ENCODE measurements at places on chromosomes 3 and 15.

DNA sequence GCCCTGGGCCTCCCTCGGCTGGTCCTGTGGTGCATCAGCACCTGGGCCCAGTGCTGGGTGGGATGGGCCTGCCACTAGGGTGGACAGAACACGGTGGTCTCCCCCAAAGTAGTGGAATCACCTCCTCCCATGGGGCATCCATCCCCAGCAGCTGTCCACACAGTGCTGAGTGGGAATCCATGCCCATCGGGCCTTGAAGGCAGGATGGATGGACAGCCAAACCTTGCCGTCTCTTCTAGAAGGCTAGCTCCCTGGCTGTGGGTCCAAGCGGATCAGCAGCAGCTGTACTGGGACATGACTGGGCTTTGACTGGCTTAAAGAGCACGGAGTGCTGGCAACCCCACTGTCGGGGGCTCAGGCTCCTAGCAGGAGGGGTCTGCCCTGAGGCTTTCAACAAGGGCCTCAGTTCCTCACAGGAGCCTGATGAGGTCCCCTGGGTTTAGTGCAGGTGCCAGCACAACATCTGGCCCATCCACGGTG, 123.9 kb downstream of the DNAJB8 start:
- DNase-seq, result no peak

DNA sequence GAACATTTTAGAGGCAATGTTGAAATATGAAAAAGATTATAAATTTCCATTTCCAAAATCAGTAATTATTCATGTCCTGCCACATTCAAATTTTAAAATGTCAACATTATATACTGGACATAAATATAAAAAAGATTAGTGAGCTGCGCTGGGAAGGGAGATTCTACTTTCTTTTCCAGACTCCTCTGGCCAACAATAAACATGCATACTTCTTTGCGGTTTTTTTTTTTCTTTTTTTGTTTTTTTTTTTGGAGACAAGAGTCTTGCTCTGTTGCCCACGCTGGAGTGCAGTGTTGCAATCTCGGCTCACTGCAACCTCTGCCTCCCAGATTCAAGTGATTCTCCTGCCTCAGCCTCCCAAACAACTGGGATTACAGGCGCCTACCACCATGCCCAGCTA, 105.5 kb downstream of the ADAM10 start:
- no peak for DNase-seq

DNA sequence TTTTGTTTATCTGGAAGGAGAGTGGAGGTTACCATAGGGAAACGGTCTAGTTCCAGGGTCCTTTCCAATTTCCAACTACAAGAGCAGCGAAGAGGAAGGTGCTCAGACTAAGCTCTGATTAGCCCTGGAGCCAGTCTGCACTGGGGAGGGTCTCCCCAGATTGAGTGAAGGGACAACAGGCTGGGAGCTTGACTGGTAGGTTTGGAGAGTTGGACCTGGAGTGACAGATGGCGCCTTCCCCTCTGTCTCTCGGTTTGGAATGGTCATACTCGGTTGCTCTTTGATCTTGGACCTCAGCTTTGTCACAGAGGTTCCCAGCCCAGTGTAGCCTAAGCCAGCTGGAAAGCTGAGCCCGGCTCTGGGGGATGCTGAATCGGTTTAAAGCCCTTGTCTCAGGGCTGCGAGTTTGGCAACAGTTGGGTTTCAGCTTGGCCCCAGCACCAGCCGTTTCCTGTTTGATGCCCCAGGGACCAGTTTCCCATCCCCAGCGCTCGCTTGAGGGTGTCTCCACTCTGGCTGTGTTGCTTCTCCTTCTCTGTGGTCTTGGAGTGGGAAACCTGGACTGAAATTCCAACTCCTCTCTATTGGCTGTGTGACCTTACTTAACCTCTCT, 53.1 kb upstream of the ULK4 start:
- no peak for DNase-seq

- no peak for DNase-seq
These were observed 1.9 kb upstream of the DPPA4 start for GRCh38 chr3:109339197-109339596.

DNA sequence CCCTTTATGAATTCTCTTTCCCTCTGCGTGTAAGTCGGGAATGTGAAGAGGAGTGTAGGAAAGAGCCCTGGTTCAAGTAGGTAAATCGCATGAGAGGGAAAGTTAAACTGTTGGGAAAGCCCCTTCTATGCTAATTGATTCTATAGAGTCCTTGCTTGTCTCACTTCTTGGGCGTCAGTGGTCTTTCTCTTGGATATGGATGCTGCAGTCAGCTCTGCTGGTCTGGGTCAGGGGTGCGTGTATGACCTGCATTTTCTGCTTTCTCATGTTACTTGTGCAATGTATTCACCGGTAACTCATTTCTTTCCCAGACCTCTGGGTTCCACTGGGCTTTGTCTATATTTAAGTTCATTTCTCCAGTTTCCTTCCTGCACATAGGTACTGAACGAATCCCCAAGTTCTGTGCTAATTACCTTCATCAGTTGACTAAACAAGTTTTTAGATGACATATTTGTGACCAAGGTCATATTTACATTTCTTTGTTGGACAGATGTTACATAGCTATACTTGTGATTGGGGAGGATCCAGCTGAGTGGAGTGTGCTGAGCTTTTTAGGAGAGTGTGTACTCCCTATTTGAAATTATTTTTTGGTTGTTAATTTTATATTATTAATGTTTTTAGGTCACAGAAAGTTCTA, 1.4 kb downstream of the SETD5 start:
- no peak for DNase-seq

DNA sequence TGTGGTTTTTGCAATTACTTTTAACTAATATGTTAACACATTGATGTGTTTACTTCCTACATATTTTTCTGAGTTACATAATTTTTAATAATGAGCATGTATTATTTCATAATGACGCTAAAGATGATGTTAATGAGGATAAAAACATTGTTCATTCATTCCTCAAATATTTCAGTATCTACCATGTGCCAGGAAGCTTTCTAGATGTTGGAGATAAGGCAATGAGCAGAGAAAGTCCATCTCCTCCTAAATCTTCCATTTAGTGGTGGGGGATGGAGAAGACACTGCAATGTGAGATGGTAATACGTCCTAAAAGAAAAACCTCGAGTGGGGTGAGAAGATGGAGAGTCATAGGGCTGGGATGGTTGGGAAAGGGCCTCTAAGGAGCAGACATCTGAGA, 132.7 kb downstream of the MYLK start:
- DNase-seq, result no peak

GRCh38 chr3:55855311-55855710, 368.2 kb upstream of the WNT5A start:
- no peak for DNase-seq

DNA sequence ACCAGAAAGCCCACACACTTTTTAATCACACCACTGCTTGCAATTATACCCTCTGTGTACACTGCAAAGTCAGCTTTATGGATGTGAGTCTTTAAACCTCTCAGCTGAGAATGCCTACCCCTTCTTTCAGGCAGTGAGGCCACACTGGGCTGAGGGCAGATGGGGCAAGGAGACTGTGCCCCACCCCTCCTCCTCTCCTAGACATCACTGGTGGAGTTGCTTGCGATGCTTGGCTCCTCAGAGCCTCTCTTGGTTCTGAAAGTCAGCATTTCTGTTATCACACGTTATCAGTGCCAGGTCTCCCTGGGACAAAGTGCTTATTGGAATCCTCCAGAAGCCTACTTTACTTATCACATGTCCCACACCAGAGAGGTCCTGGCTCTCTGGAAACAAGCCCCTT, 128.2 kb downstream of the ZNF621 start:
- no peak for DNase-seq

Data from activated CD4-positive, CD25-positive, alpha-beta regulatory T cell treated with anti-CD3 and anti-CD28 coated beads, Interleukin-2, amount 50 U/mL, for 16 hours (primary cell).